ENCODE measurements at places on chromosomes 12 and 14. TPM values are rescaled to one million over a fixed set of nuclear protein-coding genes. Genes with fewer than 3 reads are reported as not detected.

- no peak for DNase-seq
Observed at GRCh38 chr12:113157218-113157859, 7.8 kb downstream of the CFAP73 start.

DNA sequence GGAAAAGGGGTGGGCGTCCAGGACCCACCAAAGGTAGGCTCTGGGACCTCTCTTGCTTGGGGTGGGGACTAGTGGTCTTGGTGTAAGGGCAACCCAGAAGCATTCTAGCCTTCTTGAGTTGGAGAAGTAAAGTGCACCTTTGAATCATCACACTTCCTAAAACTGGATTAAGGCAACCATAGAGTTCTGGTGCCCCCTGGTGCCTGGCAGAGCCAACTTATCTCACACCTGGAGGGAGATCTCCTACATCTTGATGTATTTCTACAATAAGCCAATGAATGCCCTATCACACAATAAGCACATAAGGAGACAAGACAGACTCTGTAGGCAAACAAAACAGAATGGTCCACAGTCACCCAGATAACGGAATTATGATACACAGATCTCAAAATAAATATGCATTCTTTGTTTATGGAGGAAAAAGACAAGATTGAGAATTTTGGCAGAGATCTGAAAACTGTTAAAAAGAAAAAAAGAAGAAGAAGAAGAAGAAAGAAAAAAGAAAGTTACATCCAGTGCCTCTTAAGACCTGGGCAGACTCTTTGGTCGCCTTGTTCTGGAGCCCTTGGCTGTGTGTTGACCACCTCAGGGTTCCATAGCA is 95.9 kb upstream of the PPP2R5C start:
- no peak for DNase-seq

- no peak for DNase-seq
Observed at GRCh38 chr12:26271889-26272492, 76.6 kb downstream of the SSPN start.

DNA sequence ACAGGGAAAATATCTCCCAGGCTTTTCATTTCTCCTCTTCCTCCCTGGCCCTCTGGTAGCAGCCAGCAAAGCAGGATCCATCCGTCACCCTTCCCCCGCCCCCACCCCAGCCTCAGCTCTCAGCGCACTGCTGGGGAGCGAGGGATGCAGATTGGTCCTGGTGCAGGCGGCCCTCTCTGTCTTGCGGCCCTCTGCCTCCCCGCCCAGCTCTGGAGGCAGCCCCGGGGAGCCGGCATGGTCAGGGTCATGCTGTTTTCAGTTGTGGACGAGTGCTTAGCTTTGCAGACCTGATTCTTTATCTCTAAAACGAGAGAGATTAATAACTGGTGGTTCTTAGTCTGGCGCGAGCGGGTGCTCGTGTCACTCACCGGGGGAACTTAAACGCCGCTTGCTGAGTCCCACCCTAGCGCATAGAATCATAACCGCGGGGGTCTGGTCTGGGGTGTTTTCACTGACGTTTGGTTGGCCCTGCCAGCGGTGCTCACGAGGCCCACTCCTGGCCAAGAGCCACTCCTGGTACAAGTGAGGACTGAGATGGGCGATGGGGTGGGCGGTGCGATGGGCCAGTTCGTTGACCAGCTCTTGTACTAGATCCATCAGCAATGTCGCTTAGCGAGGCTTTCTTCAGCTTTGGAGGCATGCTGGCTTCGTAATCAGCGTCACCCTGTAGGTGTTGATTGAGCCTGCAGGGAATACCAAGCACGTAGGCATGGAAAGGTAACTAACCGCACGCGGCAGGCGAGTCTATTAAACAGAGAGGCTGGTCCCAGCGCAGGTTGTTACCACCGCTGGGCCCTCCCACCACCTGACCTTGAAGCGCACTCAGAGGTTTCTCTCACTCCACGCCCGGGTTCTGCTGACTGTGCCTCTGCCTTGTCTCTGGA is 95.2 kb downstream of the TSPAN9 start:
- DNase-seq, result no peak

Gene VCPKMT
- 5.8 TPM for total RNA-seq

Gene CINP
- 34.1 TPM for total RNA-seq

Gene DNAH10
- total RNA-seq, result 0.51 TPM
